ENCODE measurements at places on chromosomes 12 and 14. TPM values are rescaled to one million over a fixed set of nuclear protein-coding genes. Genes with fewer than 3 reads are reported as not detected.

DNA sequence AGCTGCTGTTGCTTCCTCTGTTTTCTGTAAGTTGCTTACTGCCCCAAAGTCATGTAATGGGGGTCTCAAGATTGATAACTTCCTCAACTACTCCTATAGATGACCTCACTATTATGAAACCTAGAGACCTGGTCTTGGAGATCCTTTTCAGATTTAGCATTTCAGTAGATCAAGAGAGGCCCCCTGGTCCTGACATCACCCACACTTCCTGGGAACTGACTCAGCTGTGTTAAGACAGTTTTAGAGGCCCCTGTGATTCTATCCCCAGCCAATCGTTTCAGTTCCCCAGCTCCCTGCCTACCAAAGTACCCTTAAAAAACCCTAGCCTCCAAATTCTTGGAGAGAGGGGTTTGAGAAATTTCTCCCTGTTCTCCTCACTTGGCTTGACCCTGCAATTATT, 9.2 kb upstream of the ARG2 start:
- DNase-seq, result no peak

DNA sequence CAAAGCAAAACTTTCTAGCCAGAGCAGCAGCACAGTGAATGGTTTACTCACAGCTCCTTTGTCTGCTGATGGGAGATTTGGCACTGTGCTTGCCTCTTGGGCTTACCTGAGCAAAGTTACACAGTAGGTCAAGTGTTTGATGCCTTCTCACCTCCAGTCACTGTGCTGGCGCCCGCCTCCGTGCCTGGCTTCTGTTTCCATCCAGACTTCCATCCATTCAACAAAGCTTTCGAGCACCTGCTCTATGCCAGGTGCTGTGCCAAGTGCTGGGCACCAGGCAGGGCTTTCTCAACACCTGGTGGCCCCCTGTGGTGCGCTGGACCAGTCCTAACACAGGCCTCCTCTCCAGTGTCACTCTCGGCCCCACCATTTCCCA, 199.2 kb upstream of the EEA1 start:
- no peak for DNase-seq

- DNase-seq, result no peak
These were observed 602.1 kb upstream of the TMEM132C start for GRCh38 chr12:127664901-127665300.

DNA sequence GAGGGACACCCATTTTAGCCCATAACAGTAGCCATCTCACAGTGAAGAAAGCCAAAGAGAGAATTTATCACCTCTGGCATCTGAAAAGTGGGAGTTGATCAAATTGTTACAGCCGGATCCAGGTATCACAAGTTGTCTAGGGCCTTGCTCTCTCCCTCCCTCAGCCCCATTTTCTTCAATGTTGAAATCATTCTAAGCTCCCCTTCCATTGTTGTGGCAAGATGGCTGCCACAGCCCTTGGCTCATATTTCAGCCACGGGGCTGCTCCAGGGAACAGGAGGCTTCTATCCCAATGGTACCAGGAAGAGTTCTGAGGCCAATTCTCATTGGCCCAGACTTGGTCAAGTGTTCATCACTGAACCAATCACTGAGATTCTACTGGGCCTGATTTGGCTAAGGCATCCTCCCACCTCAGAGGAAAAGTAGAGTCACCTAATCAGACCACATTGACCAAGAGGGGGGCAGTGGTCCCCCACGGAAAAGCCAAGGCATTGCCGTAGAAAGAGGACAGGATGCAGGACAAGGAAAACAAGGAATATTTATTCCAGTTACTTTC, 106.2 kb downstream of the GPATCH2L start:
- DNase-seq, result no peak

The PTGER2 gene
- total RNA-seq, result 2.5 TPM

Measured in sigmoid colon (tissue), 7 donors.